Lung (tissue), 17 donors: ENCODE measurements at places on chromosomes 2 and 18. TPM values are rescaled to one million over a fixed set of nuclear protein-coding genes. Genes with fewer than 3 reads are reported as not detected.

DNA sequence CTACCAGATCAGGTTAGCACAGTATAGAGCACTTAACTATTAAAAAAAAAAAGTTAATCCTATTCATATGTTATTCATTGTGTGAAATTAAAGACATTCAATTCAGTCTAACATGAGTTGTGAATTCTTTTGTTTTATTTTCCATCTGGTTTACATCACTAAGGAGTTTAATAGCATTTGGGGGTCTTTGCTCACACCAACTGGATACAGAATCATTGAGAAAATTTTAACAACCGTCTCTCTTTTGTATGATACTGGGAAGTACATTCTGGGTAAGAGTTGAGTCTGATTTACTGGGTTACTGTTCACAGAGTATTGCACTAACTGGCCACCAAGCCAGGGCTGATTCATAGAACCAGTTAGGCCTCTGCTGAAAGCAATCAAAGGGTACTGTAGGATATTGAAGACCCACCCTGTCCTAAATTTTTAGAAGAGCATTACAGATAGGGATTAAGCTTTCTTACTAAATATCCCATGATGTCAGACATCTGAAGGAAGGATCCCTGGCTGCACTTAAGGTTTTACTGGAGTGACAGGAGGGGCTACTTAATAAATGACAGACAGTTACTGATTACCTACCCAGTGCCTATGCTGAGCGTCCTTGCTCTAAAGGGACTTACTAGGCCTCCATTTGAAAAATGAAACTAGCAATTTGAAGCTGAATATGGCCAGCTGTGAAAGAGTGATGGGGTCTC lies 387.9 kb downstream of the SETBP1 start:
- H3K27me3 ChIP-seq = no peaks in the 10 kb centered on the region
- H3K4me1 ChIP-seq = peaks cover 5% of the 10 kb centered on the region
- peaks cover 1% of the 10 kb centered on the region for H3K36me3 ChIP-seq
- no peak overlapping the region for H3K4me3 ChIP-seq
- no peak overlapping the region for H3K27ac ChIP-seq

DNA sequence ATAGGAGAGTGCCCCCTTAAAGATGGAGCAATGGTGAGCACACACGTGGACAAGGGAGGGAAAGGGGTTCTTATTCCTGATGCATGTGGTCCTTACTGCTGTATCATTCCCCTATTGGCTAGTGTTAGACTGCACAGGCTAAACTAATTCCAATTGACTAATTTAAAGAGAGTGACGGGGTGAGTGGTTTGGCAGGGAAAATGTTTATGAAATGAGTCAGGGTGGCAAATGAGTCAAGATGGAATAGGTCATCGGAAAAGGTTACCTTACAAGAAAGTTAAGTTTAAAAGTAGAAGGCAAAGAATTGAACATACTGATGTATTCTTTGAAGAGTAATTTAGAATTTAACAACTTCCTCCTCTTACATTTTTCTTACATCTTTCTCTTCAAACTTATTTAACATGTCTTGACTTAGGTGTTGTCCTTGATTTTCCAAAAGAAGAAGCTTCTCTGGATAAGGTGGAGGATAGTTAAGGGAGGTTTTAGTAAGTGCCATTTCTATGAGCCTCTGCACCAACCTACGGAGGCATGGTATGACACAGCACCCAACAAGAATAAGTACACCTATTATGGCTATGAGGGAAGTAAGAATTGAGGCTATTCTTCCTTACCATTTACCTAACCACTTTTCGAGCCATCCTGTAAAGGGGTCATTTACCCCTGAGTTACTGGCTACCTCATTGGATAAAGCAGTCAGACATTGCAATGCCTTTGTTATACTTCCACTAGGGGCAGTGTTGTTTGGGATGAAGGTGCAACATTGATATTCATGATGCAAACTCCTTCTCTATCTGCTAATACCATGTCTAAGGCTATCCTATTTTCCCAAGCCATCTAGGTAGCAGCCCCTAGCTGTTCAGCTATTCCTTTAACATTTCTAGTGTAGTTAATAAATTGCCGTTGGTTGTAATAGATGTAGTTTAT lies 1345.8 kb upstream of the LRRTM1 start:
- no peaks in the 10 kb centered on the region for H3K27me3 ChIP-seq
- no peak overlapping the region for H3K4me3 ChIP-seq
- H3K4me1 ChIP-seq = no peaks in the 10 kb centered on the region
- H3K27ac ChIP-seq = no peak overlapping the region

- no peaks in the 10 kb centered on the region for H3K4me1 ChIP-seq
- no peak overlapping the region for H3K4me3 ChIP-seq
- H3K36me3 ChIP-seq = no peaks in the 10 kb centered on the region
- DNase-seq = peak; percentile 40
- H3K27me3 ChIP-seq = no peaks in the 10 kb centered on the region
Measured at GRCh38 chr2:106833256-106833655, 52.7 kb downstream of the ST6GAL2 start.

- DNase-seq = no peak
- no peaks in the 10 kb centered on the region for H3K27me3 ChIP-seq
- H3K4me3 ChIP-seq = no peak overlapping the region
- H3K4me1 ChIP-seq = peaks cover 10% of the 10 kb centered on the region
Measured at GRCh38 chr2:74149247-74149525, 1.5 kb upstream of the BOLA3 start.

GRCh38 chr2:43355399-43355798 lies 129.0 kb upstream of the ZFP36L2 start:
- DNase-seq = no peak
- H3K27me3 ChIP-seq = no peaks in the 10 kb centered on the region
- no peaks in the 10 kb centered on the region for H3K4me1 ChIP-seq

DNA sequence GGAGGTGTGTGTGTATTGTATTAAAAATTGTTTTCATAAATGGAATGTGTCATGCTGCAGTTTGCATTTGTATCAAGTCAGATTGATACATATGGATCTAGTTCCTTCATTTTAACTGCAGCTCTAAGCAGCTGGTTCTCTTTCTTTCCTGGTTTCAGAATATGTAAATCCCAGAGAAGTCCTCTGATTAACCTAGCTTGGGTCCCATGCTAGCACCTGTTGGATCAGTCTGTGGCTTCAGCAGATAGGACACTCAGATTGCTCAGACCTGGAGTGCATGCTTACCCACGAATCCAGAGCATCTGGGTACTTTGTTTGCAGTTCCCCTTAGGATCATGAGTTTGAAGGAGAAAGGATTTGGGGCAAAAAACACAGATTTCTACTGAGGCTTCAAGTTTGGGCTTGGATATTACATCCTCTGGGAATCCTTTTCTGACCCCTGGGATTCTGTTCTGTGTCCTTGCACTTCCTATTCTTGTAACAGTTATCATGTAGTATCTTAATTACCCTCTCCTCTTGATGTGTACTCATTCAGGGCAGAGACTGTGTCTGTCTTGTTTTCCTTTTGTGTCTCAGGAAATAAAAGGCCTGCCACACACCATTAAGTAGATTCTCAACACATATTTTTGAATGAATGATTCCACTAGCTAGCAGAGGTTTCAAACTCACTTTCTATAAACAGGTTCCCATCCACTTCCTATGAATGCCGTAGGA lies 142.1 kb downstream of the PHLPP1 start:
- no peak for DNase-seq
- H3K4me3 ChIP-seq = no peak overlapping the region
- no peaks in the 10 kb centered on the region for H3K4me1 ChIP-seq
- no peaks in the 10 kb centered on the region for H3K36me3 ChIP-seq
- no peak overlapping the region for H3K27ac ChIP-seq
- no peaks in the 10 kb centered on the region for H3K27me3 ChIP-seq

GRCh38 chr2:134070281-134070741 lies 183.6 kb upstream of the MGAT5 start:
- H3K4me1 ChIP-seq = no peaks in the 10 kb centered on the region
- no peak for DNase-seq
- no peaks in the 10 kb centered on the region for H3K36me3 ChIP-seq
- H3K27ac ChIP-seq = no peak overlapping the region
- H3K4me3 ChIP-seq = no peak overlapping the region

- no peak overlapping the region for H3K4me3 ChIP-seq
- DNase-seq = no peak
- no peaks in the 10 kb centered on the region for H3K4me1 ChIP-seq
- H3K36me3 ChIP-seq = no peaks in the 10 kb centered on the region
- no peak overlapping the region for H3K27ac ChIP-seq
- no peaks in the 10 kb centered on the region for H3K27me3 ChIP-seq
Measured at GRCh38 chr2:15163326-15163725, 397.8 kb downstream of the NBAS start.

GRCh38 chr2:152155209-152155608 lies 20.4 kb downstream of the STAM2 start:
- no peaks in the 10 kb centered on the region for H3K4me1 ChIP-seq
- H3K4me3 ChIP-seq = no peak overlapping the region
- peaks cover 8% of the 10 kb centered on the region for H3K36me3 ChIP-seq
- DNase-seq = peak; percentile 39
- no peaks in the 10 kb centered on the region for H3K27me3 ChIP-seq

GRCh38 chr2:175135862-175136261 lies 32.1 kb downstream of the ATF2 start:
- no peaks in the 10 kb centered on the region for H3K4me1 ChIP-seq
- H3K4me3 ChIP-seq = no peak overlapping the region
- DNase-seq = no peak
- H3K36me3 ChIP-seq = peaks cover 2% of the 10 kb centered on the region
- H3K27ac ChIP-seq = no peak overlapping the region
- no peaks in the 10 kb centered on the region for H3K27me3 ChIP-seq

GRCh38 chr2:105118960-105119359 lies 81.1 kb downstream of the MRPS9 start:
- H3K36me3 ChIP-seq = no peaks in the 10 kb centered on the region
- no peak overlapping the region for H3K4me3 ChIP-seq
- no peaks in the 10 kb centered on the region for H3K4me1 ChIP-seq
- no peak for DNase-seq
- H3K27ac ChIP-seq = no peak overlapping the region
- H3K27me3 ChIP-seq = peaks cover 14% of the 10 kb centered on the region

- H3K36me3 ChIP-seq = no peaks in the 10 kb centered on the region
- no peak overlapping the region for H3K27ac ChIP-seq
- peaks cover 5% of the 10 kb centered on the region for H3K4me1 ChIP-seq
- no peaks in the 10 kb centered on the region for H3K27me3 ChIP-seq
Measured at GRCh38 chr2:151973901-151974199, 125.0 kb downstream of the CACNB4 start.

GRCh38 chr2:14182227-14182946 lies 450.1 kb upstream of the LRATD1 start:
- H3K4me1 ChIP-seq = no peaks in the 10 kb centered on the region
- no peaks in the 10 kb centered on the region for H3K27me3 ChIP-seq
- no peak for DNase-seq
- H3K36me3 ChIP-seq = no peaks in the 10 kb centered on the region
- H3K27ac ChIP-seq = no peak overlapping the region

GRCh38 chr18:58863539-58864145 lies 1.0 kb upstream of the ZNF532 start:
- peaks cover 25% of the 10 kb centered on the region for H3K36me3 ChIP-seq
- H3K27ac ChIP-seq = peak overlapping the region; percentile 95
- H3K27me3 ChIP-seq = no peaks in the 10 kb centered on the region

- no peak overlapping the region for H3K27ac ChIP-seq
- DNase-seq = peak; percentile 74
- no peaks in the 10 kb centered on the region for H3K4me1 ChIP-seq
- no peak overlapping the region for H3K4me3 ChIP-seq
Measured at GRCh38 chr2:132651115-132652045, 18.6 kb downstream of the LYPD1 start.

- no peaks in the 10 kb centered on the region for H3K4me1 ChIP-seq
- H3K4me3 ChIP-seq = no peak overlapping the region
- no peaks in the 10 kb centered on the region for H3K27me3 ChIP-seq
- DNase-seq = no peak
Measured at GRCh38 chr2:122519821-122520611, 764.6 kb downstream of the TSN start.

DNA sequence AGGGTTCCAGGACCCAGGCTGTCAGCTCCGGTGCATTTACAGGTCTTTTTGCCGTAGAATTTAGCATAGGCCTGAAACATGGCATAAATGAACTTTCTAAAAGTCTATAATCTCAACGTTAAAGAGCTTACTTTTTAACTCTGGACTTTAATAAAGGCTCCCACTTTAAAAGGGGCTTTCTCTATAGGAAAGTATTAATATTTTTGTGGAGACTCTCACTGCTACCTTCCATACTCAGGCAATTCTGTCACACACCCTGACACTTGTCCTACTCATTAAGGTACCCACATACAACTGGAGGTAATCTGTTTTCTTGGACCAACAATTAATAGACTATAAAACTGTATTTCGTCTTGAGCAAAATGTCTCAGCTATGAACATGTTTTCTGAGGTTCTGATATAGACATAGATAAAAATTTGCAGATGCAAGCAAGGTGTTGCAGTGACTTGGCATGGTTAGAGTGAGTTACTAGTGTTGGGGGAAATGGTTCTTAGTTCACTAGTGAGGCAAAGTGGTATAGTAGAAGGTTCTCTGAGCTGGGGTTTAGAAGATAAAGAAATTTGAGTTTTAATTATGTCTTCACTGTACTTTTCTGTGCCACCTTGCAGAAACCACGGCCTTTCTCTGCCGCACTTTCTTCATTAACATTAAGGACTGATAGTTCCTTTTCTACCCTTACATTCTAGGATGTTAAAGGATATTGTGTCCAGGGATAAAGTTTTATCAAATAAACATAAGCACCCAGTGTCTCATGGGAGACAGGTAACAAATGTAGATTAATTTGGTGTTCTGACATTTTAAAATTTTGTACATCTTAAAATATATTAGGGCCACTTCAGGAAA lies 10.8 kb upstream of the NR4A2 start:
- peak overlapping the region; percentile 49 for H3K4me3 ChIP-seq
- no peaks in the 10 kb centered on the region for H3K27me3 ChIP-seq
- H3K36me3 ChIP-seq = no peaks in the 10 kb centered on the region
- H3K27ac ChIP-seq = peak overlapping the region; percentile 93

GRCh38 chr2:88269836-88270235 lies 99.7 kb downstream of the THNSL2 start:
- no peak overlapping the region for H3K27ac ChIP-seq

DNA sequence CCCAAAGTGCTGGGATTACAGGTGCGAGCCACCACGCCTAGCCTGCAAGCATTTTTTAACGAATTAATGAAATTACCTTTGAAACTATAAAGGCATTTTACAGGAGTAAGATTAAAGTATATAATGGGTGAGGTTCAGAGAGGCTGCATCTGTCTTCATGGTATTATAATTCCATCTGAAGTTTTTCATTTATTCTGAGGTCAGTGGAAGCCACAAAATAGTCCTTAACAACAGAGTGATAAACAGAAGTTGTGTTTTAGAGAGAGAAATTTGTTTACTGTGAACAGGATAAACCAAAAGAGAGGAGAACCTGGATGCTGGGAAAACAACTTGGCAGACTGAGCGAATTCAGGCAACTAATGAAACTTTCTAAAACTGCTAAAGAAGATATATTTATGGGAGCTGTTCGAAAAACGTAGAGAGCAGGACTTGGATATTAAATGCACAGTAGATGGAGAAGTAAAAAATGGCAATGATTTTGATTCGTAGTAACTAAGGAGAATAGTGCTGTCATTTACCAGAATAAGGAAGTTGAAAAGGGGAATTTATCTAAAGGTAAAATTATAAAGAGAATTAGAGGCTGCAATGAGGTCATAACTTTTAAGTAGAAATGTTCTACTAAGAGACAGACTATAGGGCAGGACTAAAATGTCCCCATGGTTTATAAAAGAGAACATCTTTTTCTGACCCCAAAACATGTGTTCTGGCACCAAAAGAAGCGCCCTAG lies 37.9 kb upstream of the ITGA4 start:
- no peak overlapping the region for H3K4me3 ChIP-seq
- no peak for DNase-seq
- H3K4me1 ChIP-seq = no peaks in the 10 kb centered on the region
- no peaks in the 10 kb centered on the region for H3K36me3 ChIP-seq

Gene ABCB11
- 0.37 TPM for total RNA-seq

Gene ARHGEF33
- total RNA-seq = 5.5 TPM

Gene ALPI
- not detected for total RNA-seq

Gene ING5
- total RNA-seq = 29.8 TPM

Gene SIX3
- total RNA-seq = not detected

Gene ACADL
- 34.8 TPM for total RNA-seq

Gene IL1R1
- 163 TPM for total RNA-seq

Gene UGT1A1
- 0.49 TPM for total RNA-seq

Gene MC4R
- total RNA-seq = not detected

Gene CRYGD
- not detected for total RNA-seq

Gene DLX2
- total RNA-seq = not detected

Gene PSMA8
- not detected for total RNA-seq
